Large intestine (tissue), 12 donors: ENCODE measurements at places on chromosomes 5 and 9. TPM values are rescaled to one million over a fixed set of nuclear protein-coding genes. Genes with fewer than 3 reads are reported as not detected.
A peak's percentile ranks its signal among the peaks of the same experiment; 100 is the strongest.

Gene POLK
- 18.9 TPM for polyA plus RNA-seq

Gene PRUNE2
- 68.1 TPM for polyA plus RNA-seq

DNA sequence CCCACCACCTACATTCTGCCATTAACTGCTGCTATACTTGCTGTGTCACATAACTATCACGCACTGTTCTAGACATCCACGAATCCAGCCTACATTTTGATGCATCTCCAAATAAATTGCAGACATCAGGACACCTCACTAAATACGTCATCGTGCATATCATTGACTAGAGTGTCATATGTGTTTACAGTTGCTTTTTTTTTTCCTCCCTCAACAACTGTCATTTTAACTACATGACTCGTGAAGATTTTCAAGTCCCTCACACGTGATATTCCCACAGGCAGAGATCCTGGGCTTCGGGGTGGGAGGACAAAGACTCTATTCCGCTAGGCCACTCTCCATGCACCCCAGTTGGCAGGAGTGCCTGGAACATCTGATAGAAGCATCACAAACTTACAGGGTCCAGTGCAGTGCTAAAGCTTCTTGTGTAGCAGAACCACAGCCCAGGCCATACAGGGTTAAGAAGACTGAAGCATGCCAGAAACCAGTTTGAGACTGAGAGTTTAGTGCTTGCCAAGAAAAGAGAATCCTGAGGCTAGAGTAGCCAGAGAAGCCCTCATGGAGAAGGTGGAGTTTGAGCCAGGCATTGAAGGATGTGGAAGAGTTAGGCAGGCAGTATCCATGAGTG lies 1.1 kb downstream of the PCYOX1L start:
- DNase-seq = no peak

GRCh38 chr9:304106-304505 lies 89.4 kb downstream of the DOCK8 start:
- no peak for DNase-seq

Gene MYO10
- 30.7 TPM for polyA plus RNA-seq

Gene TAF11L5
- polyA plus RNA-seq = not detected

Gene AGXT2
- 33.8 TPM for polyA plus RNA-seq

- DNase-seq = no peak
Observed at GRCh38 chr5:77204967-77205366, 5.5 kb upstream of the PDE8B start.

- no peak for DNase-seq
Observed at GRCh38 chr5:150309101-150309885, 6.6 kb upstream of the ARSI start.

DNA sequence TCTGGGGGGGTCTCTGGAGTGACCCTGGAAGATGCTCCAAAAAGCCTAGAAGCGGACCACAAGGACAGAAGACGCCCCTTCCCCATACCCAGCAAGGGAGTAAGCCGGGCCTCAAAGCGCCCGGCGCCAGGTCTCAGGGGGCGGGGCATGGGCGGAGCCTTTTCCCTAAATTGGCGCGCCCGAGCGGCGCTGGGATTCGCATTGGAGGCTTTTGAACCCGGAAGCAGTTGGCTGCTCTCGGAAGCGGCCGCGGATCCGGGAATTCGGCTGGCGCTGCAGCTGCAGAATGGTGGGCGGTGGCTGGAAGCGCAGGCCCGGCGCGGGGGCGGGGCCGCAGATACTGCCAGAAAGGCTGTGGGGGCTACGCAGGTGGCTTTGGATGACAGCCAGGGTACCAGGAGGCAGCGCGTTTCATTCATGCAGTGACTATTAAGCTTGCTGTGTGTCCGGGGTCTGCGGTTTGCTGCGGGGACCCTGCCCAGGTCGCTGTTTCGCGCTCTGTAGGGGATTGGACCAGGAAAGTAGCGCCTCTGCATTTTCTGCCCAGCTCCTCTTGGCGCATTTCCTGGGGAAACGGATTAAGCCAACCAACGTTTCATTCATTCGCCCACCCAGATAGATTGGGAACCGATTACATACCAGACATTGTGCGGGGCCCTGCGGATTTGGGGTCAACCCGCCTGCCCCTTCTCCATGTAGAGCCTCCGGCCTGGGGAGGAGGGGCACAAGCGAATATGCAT lies 83.0 kb upstream of the FREM1 start:
- peak; percentile 80 for DNase-seq

DNA sequence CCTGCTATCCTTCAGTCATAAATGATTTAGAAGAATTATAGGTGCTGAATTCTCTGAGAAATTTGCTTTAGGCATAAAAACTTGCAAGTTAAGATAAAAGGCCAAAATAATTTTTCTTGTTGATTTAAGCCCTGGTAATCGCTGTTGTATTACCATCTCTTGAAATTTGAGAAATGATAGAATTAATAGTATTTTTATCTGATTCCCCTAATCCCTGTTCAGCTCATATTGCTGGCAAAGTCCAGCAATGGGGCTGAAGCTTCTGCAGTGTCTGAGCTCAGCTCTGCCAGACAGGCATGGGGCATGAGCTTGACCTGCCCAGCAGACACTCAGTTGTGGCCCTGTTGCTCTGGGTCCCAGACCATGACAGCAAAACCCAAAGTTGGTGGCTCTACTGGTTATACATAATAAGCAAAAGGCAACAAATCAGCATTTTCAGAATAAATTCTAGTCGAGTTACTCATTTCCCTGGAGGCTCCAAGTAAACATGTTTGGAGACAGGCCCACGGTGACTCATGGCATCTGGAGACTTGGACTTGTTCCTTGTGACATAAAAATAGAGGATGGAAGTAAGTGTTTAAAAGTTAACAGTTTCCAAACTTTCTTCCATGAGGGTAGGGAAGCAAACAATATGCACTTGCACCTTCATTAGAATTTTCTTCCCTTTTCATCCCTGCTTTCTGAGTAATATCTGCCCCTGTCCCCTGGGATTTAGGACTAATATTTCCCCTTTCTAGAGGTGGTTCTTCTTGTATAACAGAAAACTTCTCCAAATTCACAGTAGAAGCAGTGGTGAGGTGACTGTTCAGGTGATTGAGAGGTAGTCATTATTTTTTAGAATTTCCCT lies 60.2 kb upstream of the SLC2A8 start:
- DNase-seq = peak; percentile 63
